Activated CD4-positive, CD25-positive, alpha-beta regulatory T cell (primary cell): ENCODE measurements at places on chromosomes 1 and 21.

DNA sequence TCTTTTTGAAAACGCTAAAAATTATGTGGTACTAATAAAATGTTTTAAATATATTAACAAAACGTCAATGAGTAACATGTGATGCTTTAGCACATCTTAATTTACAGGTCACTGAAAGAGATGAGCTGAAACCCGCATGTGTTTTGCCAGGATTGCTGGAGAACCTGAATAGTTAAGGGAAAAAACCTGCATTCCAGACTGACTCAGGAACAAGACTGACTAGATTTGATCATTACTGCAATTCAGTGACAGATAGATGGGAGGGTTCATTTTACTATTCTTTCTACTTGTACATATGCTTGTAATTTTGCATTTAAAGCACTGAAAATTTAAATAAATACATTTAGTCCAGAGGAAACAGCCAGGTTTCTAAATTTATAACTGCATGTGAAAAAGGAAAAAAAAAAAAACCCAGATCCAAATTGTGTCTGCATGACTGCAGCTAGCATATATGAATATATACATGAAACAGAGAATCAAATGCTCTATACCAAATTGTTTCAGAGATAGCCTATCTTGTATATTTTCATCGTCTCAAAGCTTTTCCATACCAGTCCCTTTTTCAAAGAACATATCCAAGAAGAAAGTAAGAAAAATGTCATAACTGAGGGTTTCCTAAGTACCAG lies 71.7 kb downstream of the APP start:
- DNase-seq: no peak

GRCh38 chr1:107669996-107670395 lies 295.0 kb downstream of the VAV3 start:
- DNase-seq: no peak

- DNase-seq: no peak
These were observed 14.0 kb upstream of the SLC45A1 start for GRCh38 chr1:8303876-8304275.

GRCh38 chr1:17509363-17509762 lies 30.1 kb upstream of the ARHGEF10L start:
- DNase-seq: no peak

DNA sequence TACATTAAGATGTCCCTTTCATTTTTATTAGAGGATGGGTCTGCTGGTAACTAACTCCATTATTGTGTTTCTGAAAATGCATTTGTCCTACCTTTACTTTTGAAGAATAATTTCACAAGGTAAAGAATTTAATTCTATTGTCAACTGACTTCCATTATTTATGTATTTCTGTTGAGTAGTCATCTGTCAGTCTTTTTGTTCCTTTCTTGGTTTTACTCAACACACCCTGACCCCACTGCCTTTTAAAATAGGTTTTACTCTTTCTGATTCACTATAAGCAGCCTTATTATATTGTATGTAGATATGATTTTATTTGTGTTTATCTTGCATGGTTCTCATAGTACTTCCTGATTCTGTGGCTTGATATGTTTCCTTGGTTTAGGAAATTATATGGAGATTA lies 237.5 kb downstream of the TGFB2 start:
- no peak for DNase-seq

GRCh38 chr1:46822248-46822826 lies 23.5 kb downstream of the CYP4B1 start:
- no peak for DNase-seq
